ENCODE measurements at places on chromosomes 12 and 14. TPM values are rescaled to one million over a fixed set of nuclear protein-coding genes. Genes with fewer than 3 reads are reported as not detected.

DNA sequence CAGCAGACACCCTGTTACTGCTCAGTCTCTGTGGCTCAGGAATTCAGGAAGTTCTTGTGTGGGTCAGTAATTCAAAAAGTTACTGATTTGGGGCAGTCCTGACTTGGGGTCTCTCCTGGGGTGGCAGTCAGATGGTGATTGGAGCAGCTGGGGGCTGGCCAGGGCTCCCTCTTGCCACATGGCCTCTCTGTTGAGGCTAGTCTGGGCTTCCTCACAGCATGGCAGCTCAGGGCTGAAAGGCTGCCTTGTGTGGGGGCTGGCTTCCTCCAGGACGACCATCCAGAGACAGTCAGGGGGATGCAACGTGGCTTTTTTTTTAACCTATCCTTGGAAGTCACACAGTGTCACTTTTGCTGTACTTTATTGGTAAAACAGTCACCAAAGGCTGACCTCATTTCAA lies 61.3 kb downstream of the CACNA1C start:
- DNase-seq = no peak
- no peaks in the 10 kb centered on the region for H3K27me3 ChIP-seq
- H3K36me3 ChIP-seq = no peaks in the 10 kb centered on the region
- no peaks in the 10 kb centered on the region for H3K4me1 ChIP-seq
- H3K27ac ChIP-seq = no peak overlapping the region

DNA sequence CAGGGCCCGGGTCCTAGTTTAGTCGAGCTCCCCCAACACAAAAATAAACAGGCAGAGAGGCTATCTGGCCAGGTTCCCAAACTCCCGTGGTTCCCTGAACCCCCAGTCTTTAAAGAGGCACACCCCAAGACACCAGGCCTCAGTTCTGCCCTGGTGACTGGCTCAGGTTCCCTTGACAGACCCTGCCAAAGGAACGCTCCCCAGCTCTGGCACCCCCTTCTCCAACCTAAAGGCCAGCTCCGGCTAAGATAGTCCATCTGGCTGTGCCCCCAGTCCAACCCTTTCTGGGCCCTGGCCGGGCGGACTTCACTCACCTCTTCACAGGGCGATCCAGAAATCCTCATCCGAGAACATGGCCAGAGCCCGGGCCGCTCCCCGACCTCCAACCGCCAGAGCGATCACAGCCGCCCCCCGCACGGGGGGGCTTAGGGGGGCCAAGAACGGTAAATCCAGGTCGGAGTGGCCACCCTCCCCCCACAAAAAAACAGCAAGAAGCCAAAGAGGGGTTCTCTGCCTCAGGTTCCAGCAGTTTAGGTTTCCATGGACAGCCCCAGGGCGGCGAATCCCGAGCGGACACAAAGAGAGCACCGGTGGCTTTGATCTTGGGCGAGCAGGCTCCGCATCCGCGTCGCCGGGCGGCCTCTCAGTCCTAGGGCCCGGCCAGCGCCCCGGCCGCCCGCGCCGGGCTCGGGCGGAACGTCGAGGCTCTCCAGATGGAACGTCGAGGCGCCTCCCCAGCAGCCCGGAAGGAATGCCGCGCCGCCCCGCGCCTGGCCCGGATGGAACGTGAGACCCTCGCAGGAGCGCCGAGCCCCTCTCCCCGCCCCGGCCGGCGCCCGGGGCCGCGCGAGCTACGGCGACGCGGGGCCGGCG lies 1.1 kb downstream of the KMT2D start:
- peak overlapping the region; percentile 85 for H3K27ac ChIP-seq
- no peaks in the 10 kb centered on the region for H3K27me3 ChIP-seq
- H3K36me3 ChIP-seq = peaks cover 15% of the 10 kb centered on the region
- peak overlapping the region; percentile 94 for H3K4me3 ChIP-seq
- DNase-seq = peak; percentile 37

Gene APOF
- not detected for total RNA-seq

Gene CDKN1B
- 52.8 TPM for total RNA-seq

Gene SAMD15
- 0.38 TPM for total RNA-seq

Gene FGD6
- 1.1 TPM for total RNA-seq

Gene SLC39A5
- 0.59 TPM for total RNA-seq

DNA sequence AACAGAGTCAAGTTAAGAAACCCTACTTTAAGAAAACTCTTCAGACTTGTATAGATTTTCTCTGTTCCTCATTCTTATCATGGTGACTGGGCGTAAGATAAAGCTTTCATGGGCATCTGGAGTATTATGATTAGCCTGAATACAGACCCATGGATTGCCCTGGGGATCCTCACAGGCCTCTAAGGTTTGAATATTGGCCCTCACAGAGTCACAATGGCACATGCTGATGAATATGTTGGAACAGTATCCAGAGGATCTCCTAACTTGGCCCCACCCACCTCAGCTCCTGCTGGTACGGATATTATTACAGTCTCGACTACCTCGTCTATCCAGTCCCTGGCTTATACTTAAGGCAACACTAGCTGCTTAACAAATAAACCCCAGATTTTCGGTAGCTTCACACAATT lies 8.1 kb downstream of the OSBPL8 start:
- DNase-seq = no peak
- H3K4me1 ChIP-seq = peaks cover 76% of the 10 kb centered on the region
- no peaks in the 10 kb centered on the region for H3K27me3 ChIP-seq
- no peak overlapping the region for H3K4me3 ChIP-seq
- H3K36me3 ChIP-seq = peaks cover 3% of the 10 kb centered on the region

Gene OR6C2
- not detected for total RNA-seq

Data from activated CD4-positive, alpha-beta memory T cell treated with anti-CD3 and anti-CD28 coated beads for 36 hours (primary cell).